Stimulated activated CD4-positive, alpha-beta T cell treated with anti-CD3 and anti-CD28 coated beads, Interleukin-4, amount 100 ng/mL, for 1 hour (primary cell): ENCODE measurements at places on chromosomes 2 and 18.

DNA sequence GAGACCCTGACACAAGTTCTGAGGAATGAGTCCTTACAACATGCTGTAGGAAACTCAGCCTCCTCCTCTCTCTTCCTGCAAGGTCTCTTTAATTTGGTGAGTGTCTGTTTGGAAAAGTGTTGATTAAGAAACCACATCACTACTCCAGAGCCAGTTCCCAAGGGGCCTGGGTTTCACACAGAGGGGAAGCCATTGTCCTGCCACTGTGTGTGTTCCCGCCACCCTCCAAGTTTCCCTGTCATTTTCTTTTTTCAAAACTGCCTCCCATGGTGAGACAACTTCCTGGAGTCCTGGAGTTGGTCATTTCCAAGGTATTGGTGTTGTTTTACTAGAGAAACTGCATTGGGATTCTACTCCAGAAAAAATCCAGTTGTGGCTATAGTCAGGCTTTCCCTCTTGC lies 232.0 kb upstream of the PARD3B start:
- DNase-seq: no peak

DNA sequence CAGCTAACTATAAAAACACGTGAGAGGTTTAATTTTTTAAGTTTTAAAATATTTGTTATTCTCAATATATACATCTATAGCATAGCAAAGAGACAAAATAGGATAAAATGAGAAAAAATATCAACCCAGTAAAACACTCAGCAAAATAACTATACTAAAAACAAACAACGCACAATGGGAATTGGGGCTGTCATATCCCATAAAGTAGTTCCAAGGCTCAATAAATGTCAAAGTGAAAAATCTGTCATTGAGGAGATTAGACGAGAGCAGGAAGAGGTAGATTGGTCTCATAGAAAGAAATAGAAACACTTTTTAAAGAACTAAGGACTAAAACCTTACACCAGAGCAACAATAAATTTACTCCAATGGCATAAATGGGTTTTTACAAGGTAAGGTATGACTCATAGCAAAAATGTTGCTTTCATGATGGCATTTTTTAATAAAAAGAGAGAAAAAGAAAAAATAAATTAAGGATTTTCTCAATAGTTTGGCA lies 153.7 kb downstream of the EVA1A start:
- no peak for DNase-seq

- no peak for DNase-seq
These were observed 305.4 kb downstream of the AFF3 start for GRCh38 chr2:99836690-99837605.

DNA sequence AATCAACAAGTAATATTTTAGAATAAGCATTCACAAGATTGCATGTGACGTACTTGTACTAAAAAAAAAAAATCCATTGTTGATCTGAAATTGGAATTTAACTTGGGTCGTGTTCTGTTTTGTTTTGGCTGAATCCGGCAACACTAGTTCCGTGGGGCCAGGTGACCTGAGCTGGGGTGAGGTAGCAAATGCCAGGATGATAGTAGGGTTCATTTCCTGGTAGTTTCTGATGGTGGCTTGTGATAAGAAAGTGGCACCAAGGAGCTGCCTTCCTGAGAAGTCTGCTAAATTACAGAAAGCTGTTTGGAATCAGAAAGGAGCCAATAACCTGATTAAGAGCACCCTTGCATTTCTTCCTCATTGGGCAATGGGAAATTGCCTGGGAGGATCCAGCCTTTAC lies 126.4 kb upstream of the DLX2 start:
- no peak for DNase-seq

DNA sequence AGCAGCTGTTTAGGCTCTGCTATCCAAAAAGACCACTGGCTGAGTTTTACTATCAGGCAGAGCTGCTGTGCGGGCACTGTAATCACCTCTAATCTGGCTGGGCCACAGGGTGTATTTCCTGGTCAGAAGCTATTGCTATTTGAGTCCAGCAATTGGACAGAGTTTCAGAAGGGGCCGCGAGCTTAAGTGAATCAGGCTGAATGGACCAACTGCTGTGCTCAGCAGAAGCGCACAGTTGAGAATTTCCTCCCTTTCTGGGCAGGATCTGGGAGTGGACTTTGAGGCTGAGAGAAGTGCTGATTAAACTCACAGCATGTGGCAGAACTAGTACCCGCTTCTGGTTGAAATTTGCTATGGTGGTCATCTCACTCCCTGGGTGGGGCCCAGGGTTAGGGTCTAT lies 251.8 kb downstream of the INSIG2 start:
- no peak for DNase-seq

DNA sequence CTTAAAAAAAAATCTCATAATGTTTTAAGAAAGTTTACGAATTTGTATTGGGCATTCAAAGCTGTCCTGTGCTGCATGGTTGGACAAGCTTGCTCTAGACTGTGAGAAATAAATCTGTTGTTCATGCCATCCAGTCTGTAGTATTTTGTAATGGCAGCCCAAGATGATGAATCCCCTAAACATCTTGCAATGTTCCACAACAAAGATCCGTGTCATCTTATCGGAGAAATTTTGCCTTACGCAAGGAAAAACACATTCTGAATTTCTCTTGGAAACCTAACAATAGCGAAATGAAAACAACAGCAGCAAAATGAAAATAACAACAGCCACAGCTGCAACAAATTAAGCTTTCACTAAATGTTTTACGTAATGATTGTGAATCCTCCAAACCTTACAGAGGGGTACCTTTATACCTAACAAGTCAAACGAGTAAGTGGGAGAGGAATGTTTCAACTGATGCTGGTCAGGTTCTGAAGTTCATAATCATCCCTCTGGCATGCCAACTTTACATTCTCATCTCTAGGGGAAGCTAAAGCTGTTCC lies 76.1 kb upstream of the RNU4ATAC start:
- DNase-seq: no peak

- no peak for DNase-seq
These were observed 87.9 kb downstream of the MEIS1 start for GRCh38 chr2:66522611-66523376.

GRCh38 chr2:20538308-20539132 lies 91.6 kb downstream of the RHOB start:
- DNase-seq: no peak

- DNase-seq: no peak
These were observed 56.3 kb upstream of the UBE2E3 start for GRCh38 chr2:180924063-180924462.

GRCh38 chr2:9690252-9690651 lies 59.5 kb upstream of the YWHAQ start:
- no peak for DNase-seq

- no peak for DNase-seq
These were observed 53.5 kb upstream of the ASPRV1 start for GRCh38 chr2:70014959-70015358.

GRCh38 chr18:72187956-72188355 lies 356.2 kb downstream of the CBLN2 start:
- no peak for DNase-seq

GRCh38 chr2:28824870-28825269 lies 14.2 kb downstream of the SPDYA start:
- DNase-seq: no peak

DNA sequence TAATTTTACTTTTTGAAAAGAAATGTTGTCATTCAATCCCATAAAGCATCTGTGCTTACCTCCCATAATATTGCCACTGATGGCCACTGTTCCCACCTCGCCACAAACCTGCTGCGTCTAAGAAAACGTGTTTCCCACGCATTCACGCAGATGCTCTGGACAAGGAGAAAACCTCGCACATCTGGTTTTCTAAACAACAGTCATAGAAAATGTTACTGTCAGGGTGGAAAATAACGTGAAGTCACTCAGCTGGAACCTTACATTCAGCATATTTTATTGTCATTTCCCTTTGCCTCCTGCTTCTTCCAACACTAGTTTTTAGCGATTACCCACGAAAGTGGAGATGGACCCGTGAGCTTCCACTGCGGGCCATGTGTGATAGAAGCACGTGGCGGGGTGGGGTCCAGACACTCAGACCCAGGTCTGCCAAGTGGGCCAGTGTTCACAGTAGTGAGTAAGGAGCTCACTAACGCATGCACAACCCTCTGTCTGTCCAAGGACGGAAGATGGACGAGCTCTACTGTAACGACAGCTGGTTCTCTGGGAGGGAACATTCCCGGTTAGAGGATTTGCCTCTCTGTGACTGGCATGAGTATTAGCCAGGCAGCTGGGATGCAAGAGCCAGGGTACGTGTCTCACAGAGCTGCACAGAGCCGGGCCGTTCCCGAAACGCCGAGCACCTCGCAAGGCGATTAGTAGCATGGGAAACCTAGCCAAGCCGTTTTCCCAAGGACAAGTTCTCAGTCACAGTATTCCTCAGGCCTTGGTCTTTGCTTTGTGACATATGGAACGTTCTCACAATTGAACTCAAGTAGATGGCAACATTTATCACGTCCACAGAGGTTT lies 94.5 kb downstream of the MTCL1 start:
- DNase-seq: no peak

- DNase-seq: no peak
These were observed 143.6 kb upstream of the TCF4 start for GRCh38 chr18:55731594-55732042.
